ENCODE measurements at places on chromosomes 12 and 14. TPM values are rescaled to one million over a fixed set of nuclear protein-coding genes. Genes with fewer than 3 reads are reported as not detected.
A peak's percentile ranks its signal among the peaks of the same experiment; 100 is the strongest.

- DNase-seq: no peak
Measured at GRCh38 chr12:12835378-12836146, 22.4 kb downstream of the DDX47 start.

DNA sequence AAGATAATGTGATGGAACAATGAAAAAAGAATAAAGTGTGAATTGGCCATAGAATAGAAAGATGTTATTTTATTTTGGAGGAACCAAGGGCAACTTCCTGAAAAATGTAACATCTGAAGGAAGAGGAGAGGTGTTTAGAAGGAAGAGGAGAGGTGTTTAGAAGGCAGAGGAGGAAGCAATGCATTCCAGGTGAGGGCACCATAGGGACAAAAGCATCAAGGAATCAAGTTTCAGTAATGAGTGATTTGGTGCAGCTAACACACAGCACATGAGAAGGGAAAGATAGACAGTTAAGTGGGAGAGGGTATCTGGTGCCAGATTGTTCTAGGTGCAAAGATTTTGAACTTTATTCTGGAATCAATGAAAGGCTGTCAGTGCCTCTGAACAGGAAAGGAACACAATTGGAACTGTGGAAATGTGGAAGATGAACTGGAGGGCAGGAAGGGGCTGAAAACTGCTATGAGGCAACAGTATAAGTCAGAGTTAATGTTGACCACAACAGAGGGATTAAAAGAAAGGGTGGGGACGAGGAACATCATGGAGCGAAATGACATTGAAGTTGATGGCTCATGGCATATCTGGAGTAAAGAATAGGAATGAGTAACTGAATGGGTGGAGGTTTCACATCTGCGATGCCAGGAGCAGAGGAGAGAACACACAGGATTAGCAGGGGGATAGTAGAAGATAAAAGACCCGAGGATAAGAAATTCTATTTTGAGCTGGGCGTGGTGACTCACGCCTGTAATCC, 326.6 kb downstream of the LRIG3 start:
- DNase-seq: no peak

GRCh38 chr12:105453316-105453715, 122.8 kb downstream of the C12orf75 start:
- no peak for DNase-seq

The CAPZA3 gene
- polyA plus RNA-seq: not detected

GRCh38 chr12:103687253-103687652, 100.2 kb downstream of the STAB2 start:
- DNase-seq: no peak

DNA sequence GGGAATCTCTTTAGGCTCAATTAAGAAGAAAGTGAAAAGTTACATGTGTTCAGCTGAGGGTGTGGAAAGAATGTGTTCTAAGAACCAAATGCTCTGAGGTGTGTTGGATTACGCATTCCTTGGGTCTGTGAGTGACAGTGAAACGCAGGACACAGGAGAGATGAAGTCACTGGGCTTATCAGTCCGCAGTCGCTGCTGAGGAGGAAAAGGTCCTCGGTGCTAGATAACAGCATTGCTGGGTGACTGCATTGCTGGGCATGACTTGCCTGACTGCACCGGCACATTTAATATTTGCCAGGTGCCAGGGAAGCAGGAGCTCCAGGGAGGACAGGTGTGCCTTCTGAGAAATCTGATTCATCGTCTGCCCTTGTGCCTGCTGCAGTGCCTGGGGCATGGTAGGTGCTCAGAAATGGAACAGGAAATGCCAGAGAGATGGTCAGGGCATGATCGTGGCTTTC, 64.4 kb upstream of the FZD10 start:
- DNase-seq: no peak

The ASCL4 gene
- polyA plus RNA-seq: 0.03 TPM

- DNase-seq: no peak
Measured at GRCh38 chr12:65885312-65885711, 61.0 kb downstream of the HMGA2 start.

GRCh38 chr12:52452101-52452500, at the start of gene KRT6B:
Gene KRT6B (minus strand): TSS chr12:52452146. CDS start chr12:52452078, 68 bp downstream.
- DNase-seq: no peak

DNA sequence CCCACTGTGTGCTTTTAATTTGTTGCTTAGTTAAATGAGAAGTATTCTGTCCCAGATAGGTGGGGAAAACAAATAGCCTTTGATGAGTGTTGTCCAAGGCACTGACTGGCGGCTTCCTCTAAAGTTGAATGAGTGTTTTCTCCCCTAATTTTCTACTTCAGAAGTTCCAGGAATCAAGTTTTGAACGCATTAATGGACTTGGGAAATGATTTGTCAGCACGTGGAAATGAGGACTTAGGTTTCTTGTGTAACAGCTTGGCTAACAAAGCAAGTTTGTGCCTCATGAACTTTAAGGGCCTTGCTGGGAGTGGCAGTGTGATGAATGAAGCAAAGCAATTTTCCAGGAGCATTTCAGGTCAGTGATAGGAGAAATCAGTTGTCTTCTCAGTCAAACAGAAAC, 56.9 kb downstream of the LIN52 start:
- no peak for DNase-seq

The SLC6A15 gene
- 3.1 TPM for polyA plus RNA-seq

DNA sequence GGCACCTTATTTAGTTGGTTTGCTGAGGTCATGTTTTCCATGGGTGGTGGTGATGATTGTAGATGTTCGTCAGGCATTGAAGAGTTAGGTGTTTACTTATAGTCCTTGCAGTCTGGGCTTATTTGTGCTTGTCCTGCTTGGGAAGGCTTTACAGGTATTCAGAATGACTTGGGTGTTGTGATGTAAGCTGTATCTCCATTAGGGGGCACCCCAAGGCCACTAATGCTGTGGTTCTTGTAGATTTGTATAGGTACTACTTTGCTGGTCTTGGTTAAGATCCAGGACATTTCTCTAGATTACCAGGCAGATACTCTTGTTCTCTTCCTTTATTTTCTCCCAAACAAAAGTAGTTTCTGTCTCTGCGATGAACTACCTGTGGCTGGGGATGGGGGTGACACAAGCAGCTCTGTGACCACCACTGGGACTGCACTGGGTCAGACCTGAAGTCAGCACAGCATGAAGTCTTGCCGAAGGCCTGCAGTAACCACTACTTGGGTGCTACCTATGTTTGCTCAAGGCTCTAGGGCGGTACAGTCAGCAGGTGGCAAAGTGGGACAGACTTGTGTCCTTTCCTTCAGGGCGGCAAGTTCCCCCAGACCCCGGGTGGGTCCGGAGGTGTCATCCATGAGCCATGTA, 35.8 kb upstream of the FBXO33 start:
- peak; percentile 66 for DNase-seq

DNA sequence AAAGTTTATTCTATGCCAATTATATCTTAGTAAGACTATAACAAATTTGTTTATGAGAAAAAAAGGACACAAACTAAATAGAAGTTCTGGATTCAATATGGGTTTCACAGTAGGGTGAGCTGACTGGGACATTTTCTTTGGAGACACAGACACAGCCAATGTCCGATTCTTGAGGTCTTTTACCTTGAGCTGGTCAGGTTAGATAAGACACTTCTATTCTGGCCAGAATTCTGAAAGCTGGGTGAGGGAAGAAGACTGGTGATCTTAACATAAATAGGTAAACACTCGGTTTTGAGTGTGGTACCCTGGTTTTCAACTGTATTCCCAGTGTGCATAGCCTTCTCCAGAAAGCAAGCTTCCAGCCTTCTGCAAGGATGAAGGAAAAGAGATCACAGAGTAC, 10.0 kb downstream of the ATP2B1 start:
- DNase-seq: no peak

GRCh38 chr12:71876137-71876799, 36.7 kb downstream of the TBC1D15 start:
- no peak for DNase-seq

DNA sequence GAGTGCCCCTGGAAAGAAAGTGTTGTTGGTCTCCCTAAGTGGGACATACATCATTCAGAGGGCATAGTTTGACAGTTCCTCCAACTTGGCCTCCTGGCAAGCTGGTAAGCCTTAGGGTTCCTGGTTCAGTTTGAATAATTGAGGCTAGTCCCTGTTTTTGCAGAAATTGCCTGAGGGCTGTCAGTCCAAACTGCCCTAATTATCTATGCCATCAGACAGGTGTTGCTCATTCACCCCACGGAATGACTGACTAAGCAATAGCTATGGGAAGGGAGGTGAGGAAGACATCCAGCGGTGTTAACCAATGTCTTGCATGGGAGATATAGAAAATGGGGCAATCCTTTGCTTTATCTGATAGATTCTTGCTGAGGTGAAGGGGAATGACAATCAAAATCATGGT, 37.6 kb downstream of the SPTSSA start:
- no peak for DNase-seq

- no peak for DNase-seq
Measured at GRCh38 chr12:106741247-106741646, 33.2 kb upstream of the RIC8B start.

The PTGR2 gene
- 3.1 TPM for polyA plus RNA-seq

DNA sequence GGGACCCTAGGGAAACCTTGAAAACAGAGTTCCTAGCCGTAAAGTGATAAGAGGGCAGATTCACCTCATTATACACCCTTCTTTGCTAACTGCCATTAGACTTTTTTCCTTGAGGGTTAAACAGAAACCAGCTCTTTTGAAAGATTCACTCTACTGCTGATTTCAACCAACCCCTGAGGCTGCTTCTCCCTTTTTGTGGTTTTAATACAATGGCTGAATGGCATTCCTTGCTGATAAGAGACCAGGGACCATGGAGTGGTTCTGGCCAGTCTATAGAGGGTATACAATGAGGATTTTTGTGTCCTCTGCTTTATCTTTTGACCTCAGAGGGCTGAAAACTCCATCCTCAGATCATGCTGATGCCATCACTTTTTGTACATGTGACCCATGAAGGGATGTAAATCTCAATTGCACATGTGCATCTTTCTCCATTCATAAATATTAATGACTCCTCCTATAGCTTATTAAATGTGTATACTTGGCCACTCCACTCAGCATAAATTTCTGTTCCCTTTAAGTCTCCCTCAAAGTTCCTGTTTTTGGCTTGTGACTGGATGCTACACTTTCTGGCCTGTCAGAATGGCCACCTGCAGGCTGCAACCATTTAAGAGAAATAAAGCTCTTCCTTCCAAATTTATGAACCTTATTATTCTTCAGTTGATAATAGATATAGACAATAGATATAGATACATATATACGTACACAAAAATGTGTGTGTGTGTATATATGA, 233.8 kb upstream of the SEL1L start:
- no peak for DNase-seq

GRCh38 chr12:132462788-132463187, 27.2 kb upstream of the FBRSL1 start:
- DNase-seq: no peak

DNA sequence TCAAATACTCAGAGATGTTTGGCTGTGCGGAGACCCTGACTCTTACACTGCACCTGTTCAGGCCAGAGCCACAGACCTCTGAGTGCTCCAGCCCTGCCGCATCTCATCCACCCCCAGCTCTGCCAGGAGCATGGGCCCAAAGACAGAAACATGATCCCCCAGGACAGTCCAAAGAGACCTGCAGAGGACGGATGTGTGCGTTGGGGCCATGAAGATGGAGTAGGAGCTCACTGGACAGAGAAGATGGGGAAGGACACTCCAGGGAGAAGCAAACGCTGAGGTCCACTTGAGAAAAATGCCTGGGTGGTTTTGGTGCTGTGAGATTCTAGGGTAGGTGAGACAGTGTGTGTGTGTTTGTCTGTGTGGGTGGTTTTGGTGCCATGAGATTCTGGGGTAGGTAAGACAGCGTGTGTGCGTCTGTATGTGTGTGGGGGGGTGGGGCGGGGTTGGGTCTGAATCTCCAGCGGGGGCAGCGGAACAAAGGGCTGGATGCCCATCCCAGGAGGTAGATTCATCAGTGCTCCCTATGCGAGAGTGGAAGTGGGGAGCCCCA, 818 bp upstream of the HHIPL1 start:
- DNase-seq: no peak

DNA sequence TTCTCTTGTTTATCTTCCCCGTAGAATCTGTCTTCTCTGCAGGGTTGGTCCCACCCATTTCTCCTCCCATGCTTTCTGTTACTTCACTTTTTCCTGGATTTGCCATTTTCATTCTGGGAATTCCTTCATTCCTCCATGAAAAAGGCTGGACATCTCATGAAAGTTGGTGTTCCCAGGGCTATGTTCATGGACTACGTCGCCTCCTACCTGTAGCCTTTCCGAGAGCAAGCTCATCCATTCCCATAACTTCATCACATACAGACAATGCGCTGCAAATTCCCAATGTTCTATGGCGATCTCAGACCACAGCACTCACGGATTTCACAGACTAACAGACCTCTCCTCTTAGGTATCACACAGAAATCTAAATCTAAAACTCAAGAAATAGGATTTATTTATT, 217.1 kb downstream of the EXOC5 start:
- no peak for DNase-seq

GRCh38 chr14:68384335-68384734, 408.5 kb downstream of the ZFP36L1 start:
- DNase-seq: no peak

The SYNE3 gene
- 0.02 TPM for polyA plus RNA-seq

GRCh38 chr14:24372701-24373416, 4.9 kb downstream of the NFATC4 start:
- DNase-seq: no peak

DNA sequence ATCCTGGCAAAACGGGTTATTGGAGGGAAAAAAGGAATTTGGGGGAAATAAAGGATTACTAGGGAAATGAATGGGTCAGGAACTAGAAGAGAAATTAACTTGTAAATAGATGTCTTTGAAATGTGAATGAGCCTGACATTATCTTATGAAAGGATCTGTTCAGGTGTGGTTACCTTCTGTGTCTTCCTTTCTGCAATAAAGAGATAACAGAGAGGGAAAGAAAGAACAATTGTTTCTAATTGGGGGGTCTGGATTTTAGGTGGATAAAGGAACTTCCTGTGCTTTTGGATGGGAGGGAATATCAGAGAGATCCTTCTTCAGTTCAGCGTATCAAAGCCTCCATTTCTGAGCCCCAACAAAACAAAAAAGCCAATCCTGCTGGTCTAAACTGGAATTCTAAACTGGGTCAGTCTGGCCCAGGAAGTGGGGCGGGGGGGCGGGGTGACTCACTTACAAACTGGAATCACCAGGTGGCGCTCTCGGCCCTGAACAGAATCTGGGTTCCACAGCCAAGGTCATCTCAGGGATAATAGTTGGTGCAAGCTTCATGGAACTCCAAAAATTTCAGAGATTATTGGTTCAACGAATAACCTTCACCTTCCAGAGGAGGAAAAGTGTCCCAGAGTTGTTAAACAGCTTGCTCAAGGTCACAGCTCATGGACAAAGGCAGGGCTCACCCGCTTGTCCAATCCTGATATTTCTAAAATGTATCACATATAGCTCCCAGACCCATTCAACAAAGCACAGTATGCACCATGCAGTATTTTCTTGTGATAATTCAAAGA, 15.2 kb upstream of the PEBP1 start:
- DNase-seq: peak; percentile 79

DNA sequence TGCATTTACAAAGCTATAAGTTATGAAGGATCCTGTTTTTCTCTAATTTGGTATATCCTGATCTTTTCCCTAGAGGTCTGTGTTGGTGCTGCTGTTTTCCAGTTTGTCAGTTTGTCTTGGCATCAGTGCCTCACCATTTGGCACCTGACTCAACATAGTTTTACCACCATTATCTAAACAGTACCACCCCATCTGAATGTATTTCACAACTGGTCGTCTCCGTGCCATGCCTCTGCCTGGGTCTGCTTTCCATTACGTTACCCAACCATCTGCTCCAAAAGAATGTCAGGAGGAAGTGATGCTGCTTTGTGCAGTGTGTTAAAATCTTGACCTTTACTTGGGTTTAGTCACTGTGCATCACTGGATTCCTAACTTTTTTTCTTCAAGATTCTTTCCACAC, 129.3 kb upstream of the RASSF8 start:
- DNase-seq: no peak

Data from H1 (cell line).